ENCODE measurements at places on chromosomes 3 and 15.

GRCh38 chr3:76044601-76045600, 259.6 kb upstream of the ZNF717 start:
- no peak for DNase-seq

- no peak for DNase-seq
Observed at GRCh38 chr3:38149708-38150107, 11.2 kb downstream of the MYD88 start.

DNA sequence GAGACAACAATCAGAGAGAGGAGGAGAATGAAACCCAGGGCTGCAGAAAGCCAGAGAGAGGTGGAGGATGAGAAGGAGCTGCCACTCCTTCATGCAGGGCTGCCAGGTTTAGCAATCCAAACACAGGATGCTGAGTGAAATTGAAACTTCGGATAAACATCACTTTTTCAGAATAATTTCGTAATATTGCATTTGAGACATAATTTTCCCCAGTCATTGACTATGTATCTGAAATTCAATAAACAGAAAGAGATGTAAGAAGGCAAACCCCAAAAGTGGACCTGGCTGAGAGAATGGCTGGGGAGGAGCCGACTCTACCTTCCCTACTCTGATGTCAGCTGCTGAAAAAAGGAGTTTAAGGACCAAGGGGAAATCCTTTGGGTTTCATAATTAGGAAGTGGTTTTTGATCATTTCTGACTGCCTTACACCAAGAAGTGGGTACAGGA, 33.8 kb downstream of the SLC9A9 start:
- no peak for DNase-seq

- DNase-seq: no peak
Observed at GRCh38 chr15:48642795-48643194, 2.7 kb downstream of the FBN1 start.

- no peak for DNase-seq
Observed at GRCh38 chr15:58501636-58502188, 69.9 kb downstream of the LIPC start.

GRCh38 chr3:178263236-178263916, 272.9 kb upstream of the KCNMB2 start:
- DNase-seq: no peak

- DNase-seq: no peak
Observed at GRCh38 chr3:184761976-184762375, 50.0 kb upstream of the VPS8 start.

- DNase-seq: no peak
Observed at GRCh38 chr3:9867106-9867505, 12.9 kb downstream of the CIDEC start.

DNA sequence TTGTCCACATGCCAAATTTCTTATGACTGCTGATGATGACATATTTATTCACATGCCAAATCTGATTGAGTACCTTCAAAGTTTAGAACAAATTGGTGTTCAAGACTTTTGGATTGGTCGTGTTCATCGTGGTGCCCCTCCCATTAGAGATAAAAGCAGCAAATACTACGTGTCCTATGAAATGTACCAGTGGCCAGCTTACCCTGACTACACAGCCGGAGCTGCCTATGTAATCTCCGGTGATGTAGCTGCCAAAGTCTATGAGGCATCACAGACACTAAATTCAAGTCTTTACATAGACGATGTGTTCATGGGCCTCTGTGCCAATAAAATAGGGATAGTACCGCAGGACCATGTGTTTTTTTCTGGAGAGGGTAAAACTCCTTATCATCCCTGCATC, 17.3 kb downstream of the B3GNT5 start:
- DNase-seq: no peak

GRCh38 chr15:79623488-79623887, 191.4 kb downstream of the MINAR1 start:
- no peak for DNase-seq

DNA sequence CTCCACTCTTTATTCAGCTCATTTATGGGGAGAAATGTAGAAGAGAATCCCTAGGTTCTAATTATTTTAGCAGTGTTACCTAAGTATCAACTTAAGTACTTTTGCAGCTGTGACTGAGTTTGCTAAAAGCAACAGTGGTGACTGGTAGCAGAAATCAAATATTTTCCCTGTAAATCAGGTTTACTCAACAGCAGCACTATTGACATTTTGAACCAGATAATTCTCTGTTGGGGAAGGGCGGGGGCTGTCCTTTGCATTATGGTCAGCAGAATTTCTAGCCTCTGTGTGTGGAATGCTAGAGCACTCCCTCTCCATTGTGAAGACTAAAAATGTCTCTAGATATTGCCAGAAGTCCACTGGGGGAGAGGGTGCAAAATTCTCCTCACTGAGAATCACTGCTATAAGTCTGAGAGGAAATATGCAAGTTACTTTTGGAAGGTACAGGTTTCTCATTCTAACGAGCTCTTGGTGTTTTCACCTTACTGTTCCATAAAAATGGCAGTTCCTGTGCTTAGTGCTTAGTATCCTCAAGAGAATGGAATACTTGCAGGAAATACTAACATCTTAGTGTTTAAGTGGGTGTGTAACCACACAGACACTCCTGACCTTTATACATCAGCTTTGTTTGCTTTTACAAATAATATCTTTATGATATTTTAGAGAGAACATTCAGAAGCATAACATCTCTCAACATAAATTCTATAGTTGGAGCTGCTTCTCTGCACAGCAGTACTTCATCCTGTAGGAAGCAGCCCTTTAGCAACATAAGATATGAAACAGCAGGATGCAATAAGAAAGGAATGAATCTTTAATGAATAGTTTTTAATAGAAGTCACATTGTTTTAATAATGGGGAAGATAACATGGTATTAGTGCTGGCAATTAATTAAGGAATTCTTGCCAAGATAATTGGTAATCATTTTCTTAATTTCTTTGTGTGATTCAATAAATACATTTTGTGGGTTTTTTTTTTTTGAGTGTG, 246.5 kb upstream of the GOLIM4 start:
- DNase-seq: no peak

- no peak for DNase-seq
Observed at GRCh38 chr15:34365091-34365825, 1.7 kb downstream of the LPCAT4 start.

DNA sequence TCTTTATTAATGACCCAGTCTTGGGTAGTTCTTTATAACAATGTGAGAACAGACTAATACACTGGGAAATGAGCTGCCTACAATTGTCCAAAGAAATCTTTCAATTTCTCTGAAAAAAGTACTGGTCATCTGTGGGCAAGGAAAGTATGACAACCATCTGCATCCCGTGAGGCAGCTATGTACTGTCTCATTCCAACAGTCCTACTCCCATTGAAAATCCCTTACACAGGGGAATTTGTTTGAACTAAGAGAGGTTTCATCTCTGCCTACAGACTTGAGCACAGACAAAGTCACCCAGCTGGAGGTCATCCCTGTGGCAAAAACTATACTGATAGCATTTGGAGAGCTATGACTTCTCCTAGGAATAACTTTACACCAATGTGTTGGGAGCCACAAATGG, 27.1 kb downstream of the SHC4 start:
- no peak for DNase-seq

- DNase-seq: no peak
Observed at GRCh38 chr3:18149386-18149785, 275.8 kb downstream of the SATB1 start.

DNA sequence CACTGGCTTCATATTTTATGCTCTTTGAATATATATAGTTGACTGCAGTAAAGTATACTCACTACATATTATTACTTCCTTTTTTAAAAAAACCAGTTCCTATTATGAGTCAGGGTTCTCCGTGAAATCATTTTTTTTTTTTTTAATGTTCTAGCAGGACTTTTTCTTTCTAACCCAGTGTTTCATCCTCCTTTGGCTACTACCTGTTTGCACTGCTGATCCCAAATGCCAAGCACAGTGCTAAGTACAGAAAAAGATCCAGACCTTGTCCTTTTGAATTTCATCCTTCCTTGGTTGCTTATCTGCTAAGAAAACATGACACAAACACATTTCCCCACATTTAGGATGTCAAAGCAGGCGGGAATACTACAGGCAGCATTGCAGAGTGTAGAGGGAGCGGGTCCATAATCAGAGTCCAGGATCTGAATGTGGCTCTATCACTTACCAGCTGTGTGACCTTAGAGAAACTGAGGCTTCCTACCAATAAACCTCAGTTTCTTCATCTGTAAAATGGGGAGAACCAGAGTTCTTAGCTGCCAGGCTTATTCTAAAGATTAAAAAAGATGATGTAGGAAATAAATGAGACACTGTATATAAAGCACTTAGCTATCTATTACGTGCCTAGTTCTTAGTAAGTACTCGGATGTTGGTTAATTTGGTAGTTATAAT, 37.2 kb upstream of the ANPEP start:
- DNase-seq: no peak

DNA sequence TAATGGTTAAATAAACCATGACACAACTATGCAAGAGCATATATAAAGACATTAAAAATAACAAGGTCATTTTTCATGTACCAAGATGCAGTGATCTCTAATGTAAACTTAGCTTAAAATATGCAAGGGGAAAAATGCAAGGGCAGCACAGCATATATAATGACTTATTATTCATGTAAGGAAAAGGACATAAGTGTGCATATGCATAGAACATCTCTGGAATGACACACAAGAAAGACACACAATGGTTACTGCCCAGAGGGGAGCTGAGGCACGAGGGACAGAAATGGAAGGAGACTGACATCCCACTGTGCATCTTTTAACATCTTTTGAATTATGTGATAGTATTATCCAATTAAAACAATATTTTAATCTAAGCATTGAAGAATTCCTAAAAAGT, 79.0 kb downstream of the FHIT start:
- DNase-seq: no peak

DNA sequence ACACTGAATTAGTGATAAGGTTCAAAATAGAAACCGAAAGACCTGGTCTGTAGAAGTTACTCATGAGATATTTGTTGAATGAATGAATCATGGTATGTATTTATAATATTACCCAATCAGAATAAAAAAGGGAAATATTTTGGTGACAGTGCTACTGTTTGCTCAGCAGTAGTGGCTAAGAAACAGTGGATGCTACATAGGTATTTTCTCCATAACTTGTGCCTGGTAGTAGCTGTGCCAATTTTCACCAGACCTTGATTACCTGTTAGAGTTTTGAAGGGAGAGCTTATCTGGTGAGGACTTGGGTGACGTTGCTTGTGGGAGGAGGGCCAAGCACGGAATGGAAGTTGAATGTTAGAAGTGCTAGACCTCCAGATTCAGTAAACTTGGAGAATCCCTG, 14.3 kb downstream of the LIMD1 start:
- no peak for DNase-seq

GRCh38 chr3:184419171-184419570, 39.3 kb downstream of the CHRD start:
- no peak for DNase-seq

DNA sequence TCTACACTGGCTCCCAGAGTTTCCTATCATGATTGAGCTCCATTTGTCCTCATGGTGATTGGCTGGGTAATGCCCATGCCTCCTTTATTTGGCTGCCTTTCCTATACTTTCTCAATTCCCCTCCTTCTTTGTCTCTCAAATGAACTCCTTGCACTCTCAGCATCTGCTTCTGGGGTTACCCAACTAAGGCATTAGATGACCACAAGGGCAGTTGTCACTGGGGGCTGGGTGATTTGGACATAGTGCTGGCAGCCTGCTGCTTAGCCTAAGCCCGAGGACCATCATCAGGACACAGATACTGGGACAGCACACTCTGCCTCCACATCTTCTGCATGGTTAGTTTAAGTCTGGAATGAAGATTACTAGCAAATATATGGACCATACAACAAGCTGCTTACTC, 49.2 kb upstream of the LRRFIP2 start:
- DNase-seq: no peak
